Central memory CD8-positive, alpha-beta T cell (primary cell): ENCODE measurements at places on chromosomes 12 and 14.

GRCh38 chr12:2384029-2384386, 331.2 kb downstream of the CACNA1C start:
- DNase-seq = no peak

DNA sequence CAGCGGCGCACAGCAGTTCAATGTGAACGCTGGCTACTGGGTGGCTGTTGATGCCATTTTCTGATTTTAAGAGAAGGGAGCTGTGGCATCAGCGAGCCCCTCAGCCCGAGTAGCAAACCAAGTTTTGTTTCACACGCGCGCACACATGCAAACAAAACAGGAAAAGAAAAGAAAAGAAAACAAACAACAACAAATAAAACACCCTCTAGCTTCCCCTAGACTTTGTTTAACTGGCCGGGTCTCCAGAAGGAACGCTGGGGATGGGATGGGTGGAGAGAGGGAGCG, 540 bp downstream of the PAX9 start:
- no peak for DNase-seq

- DNase-seq = no peak
Measured at GRCh38 chr14:63670692-63671091, 29.0 kb upstream of the WDR89 start.

DNA sequence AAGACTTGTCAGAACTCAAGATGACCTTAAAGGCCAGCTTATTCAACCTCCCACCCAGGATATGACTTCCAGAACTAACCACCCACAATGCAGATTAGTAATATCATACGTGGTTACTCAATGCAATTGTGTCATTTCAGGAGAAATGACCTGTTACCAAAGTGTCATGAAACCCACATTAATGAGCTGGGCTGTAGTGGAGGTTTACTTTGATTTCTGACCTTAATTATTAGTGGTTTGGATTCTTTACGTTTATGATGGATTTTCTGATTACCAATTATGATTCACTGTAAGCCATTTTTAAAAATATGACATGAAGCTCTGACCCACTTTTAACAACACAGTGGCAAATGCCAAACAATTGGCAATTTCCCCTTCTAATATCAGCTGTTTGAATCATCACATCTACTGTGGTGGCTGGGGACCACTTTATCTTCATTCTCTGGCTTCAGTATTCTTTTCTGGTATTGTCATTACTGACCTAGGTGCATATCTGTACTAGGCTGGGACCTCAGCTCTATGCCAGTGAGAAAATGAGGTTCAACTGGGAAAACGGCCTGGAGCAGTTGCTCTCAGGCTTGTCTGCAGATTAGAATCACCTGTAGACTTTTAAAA, 223.3 kb downstream of the RGS6 start:
- no peak for DNase-seq

DNA sequence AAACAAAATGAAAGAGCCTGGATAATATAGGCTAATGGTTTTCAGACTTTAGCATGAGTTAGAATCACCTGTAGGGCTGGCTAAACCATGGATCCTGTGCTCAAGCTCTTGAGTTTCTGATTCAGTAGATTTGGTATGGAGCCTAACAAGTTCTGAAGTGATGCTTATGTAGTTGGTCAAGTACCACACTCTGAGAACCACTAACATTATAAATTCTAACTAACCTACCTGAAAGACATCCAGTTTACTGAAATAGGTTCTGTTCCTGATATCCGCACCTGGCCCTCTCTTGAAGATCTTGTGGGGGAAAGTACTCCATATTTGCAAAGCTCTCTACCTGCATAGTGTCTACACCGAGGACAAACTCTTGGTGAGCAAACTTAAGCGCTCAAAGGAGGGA, 59.4 kb upstream of the VSX2 start:
- DNase-seq = no peak

DNA sequence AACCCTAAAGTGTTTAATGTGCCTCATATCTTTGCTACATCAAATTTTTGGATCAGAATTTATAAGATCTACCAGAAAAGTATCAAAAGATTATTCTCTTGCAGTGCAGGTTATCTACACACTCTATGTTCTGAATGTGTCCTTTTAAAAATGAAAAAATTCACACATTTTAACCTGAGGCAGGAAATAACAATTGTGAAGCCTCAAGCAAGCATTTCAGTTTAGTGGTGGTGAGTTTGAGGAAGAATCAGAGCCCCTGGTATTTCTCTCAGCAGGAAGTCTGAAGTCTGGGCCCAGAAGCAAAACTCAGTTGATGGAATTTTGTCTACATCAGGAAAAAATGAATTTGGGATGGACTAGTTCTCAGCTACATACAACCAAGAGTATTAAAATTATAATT, 137.0 kb upstream of the PZP start:
- DNase-seq = no peak

DNA sequence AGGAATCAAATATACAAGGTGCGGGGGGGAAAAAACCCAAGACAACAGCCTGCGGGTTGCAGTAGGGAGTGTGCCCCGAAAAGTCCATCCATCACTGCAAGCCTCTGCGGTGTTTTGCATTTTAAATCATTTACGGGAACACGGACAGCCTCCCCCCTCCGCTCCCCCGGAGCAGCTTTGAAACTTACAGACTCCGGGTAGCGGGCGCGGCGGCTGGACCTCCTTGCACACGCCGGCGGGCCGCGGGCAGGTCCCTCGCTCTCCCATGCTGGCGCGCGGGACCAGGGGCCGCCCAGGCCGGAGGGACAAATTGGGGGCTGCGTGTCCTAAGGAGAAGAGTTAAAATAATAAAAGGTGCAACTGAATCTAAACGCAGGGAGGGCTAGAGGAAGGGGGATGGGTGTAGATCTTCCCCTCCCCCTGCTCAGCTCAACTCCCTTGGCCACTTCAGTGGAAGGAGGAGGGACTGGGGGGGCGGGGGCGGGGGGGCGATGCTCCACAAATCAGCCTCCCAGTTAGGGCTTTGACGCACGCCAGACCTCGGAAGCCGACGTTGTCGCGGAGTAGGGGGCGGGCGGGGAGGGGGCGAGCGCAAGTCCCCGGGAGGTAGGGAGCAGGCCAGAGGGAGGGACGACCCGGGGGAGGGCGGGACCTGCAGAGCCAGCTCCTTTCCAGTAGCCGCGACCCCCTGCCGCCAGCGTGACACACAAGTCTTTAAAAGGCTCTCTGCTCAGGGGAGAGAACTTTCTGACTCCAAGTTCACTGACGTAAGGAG, at the start of gene KCNJ8:
Gene KCNJ8 (minus strand): TSS at position 349 of the 775 bp plus-strand sequence. CDS start 1,090 bp downstream, outside the sequence.
- no peak for DNase-seq
